AG08395 (cell line): ENCODE measurements at places on chromosomes 13 and 19.

DNA sequence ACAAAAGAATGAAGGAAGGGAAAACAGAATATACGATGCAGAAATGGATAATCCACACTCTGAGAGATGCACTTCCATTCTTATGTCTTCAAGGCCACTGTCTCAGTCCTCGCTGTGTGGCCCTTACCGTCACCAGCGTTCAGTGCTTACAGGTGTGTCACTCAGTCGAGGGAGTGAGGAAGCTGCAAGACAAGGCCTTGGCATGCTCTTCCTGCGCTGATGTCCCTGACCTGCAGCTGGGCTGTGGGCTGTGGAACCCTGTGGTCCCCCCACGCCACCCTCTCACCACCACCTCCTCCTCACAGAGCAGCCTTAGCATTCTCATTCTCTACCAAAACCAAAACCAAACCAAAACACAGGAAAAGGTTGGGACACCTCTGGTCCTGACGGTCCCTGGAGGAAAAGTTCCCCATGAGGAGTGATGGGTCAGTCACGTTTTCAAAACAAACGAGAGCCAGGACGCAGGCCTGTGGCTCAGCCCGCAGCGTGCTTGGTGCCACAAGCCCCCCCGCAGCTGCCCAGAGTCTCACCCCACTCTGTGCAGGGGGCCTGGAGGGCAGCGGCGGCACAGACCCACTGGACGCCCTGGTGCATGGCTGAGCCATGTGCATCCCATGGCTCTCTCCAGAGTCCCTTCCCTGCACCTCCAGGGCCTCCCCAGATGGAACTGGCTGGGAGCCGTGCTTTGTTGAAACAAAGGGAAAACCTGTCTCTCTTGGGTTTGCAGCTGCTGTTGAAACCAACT lies 48.2 kb upstream of the GPR183 start:
- DNase-seq = no peak

GRCh38 chr13:32535748-32536147 lies 2.8 kb downstream of the N4BP2L2 start:
- DNase-seq = no peak

GRCh38 chr13:43339805-43340550 lies 316.6 kb downstream of the DNAJC15 start:
- no peak for DNase-seq

DNA sequence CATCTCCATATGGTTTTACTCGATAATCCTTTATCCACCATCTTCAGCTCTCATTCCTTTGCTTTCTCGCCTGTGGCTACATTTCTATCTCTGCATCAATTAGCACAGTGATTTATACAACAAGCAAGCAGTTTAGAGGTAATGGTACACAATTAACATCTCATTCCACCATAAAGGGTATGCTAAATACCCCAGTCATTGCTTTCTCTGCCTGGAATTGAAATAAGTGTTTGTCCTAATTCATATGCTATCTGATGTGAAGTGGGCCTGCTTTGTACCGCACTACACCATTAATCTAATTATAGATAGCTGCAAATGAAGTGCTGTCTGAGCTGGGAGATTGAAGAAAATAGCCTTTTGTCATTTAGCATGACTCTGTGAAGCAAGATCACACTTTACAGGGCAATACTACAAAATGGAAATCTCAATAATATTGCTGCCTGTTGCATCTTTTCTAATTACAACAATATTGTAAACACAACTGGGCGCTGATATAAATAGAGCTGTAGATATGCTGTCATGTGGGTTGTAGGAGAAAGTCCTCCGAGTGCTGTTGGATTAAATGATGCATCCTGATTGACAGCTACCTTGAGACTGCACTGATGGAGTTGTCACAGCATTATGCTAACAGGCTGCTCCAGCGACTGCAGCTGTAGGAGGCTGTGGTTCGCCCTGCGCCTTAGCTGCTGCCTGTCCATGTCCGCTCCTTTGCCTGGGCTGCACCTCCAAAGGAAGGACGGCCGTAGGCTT lies 78.2 kb downstream of the GGACT start:
- DNase-seq = no peak

DNA sequence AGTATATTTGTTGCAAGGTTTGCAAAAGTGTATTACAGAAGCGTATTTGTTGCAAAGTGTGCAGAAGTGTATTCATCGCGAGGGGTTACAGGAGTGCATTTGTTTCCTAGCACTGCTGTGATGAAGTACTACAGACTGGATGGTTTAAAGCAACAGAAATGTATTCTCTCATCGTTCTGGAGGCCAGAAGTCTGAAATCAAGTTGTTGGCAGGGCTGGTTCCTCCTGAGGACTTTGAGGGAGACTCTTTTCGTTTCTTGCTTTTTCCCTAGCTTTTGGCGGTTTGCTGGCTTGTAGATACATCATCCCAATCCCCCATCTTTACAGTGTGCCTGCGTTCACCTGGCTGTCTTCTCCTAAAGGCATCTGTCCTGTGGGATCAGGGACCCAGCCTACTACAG lies 127.9 kb upstream of the USP29 start:
- no peak for DNase-seq
